ENCODE measurements at places on chromosomes 2 and 18.
A peak's percentile ranks its signal among the peaks of the same experiment; 100 is the strongest.

- no peak for ATAC-seq
Observed at GRCh38 chr18:56146565-56146964, 491.8 kb downstream of the TXNL1 start.

DNA sequence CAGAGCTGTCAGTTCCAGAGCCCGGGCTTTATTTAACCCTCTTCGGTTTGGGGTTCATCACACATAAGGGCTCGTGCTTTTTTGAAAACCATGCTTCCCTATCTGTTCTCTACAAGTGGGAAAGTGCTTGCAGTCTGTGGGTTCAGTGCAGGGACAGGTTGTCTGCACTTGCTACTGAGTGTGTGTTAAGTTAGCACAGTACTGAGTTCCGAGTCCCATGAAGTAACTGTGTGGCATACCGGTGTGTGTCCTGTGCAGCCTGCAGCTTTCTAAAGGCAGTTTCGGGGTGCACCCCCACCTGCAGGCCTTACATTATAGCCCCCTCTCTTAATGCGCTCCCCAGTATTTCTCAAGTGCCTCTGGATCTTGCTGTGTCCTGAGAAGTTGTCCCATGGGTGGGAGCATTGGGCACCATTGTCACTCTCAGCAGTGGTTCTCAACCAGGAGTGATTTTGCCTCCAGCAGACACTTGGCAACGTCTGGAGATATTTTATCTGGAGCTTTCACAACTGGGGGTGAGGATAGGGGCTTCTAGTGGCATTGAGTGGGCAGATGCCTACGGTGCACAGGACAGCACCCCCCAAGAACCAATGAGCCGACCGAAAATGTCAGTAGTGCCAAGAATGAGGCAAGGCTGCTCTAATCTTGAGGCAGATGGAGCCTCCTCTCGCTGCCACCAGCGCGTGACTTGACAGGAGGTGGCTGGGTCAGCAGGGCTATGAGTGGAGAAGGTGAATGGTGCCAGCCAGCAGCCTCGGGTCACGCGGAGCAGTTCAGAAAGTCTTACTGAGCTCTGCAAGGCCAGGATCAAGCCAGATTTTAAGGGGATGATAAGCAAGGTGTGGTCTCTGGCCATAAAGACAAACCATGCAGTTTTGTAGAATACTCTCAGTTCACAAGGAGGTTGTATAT, 152.2 kb downstream of the SMAD7 start:
- ATAC-seq = no peak

DNA sequence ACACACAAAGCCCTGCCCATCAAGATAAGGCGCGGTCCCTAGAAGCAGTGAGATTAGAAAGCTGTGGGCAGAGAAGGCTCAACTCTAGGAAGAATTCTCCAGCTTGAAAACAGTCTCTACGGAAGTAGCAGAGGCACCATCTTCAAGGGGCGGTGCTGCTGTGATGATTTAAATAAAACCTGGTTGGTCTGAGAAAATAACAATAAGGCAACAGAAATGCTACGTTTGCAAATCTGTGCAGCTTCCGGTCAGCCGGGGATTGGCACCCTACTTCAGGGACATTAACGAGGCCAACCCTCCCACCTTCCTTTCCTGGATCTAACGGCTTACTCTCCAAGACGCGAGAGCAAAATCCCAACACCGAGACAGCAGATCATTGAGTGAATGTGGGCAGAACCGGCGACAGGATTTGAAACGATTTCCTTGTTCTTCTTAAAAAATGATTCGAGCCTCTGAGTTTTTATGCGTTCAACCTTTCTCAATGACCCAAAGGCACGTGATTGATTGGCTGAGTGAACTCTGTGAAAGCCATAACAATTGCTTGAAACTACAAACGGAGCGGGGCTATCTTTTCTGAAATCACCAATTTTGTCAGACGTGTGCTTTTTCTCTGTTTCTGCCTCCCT, 93.7 kb upstream of the ZNF516 start:
- no peak for ATAC-seq

- peak; percentile 71 for ATAC-seq
Observed at GRCh38 chr2:98460573-98461497, 16.2 kb downstream of the INPP4A start.

GRCh38 chr2:50769406-50770181, 262.3 kb downstream of the NRXN1 start:
- ATAC-seq = no peak

DNA sequence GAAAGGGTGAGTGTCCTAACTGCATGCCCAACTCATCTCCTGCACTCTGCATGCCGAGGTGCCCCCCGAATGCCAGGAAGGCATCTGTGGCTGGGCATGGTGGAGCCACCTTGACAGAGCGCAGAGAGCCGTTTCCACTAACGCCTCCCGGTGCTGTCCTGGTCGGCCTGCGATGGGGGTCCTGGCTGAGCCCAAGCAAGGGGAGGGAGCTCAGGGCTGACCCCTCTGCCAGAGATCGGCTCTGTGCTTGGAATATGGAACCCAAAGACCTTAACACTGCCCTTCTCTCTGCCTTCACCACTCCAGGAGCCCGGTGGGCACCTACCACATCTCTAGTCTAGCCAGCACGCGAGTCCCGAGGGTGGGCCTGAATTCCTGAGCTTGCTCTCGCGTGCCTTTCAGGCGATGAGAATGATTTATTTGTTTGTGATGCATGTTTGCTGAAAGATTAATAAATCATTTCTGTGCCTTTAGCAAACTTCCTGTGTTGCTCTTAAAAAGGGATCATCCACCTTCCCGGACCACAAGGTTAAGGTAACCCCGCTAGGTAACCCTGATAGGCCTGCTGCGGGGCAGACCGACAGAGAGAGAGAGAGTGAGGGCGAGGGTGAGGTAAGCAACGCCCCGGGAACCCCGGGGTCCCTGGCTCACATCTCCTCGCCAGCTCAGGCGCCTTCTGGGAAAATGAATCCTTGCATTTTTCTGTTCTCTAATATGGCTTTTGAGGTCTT, 35.3 kb downstream of the PDIA6 start:
- ATAC-seq = no peak

GRCh38 chr2:74387346-74387745, 7.2 kb upstream of the DCTN1 start:
- ATAC-seq = peak; percentile 78

- ATAC-seq = no peak
Observed at GRCh38 chr2:106531676-106532214, 44.6 kb downstream of the CD8B2 start.

GRCh38 chr2:226673314-226673723, 126.3 kb downstream of the IRS1 start:
- no peak for ATAC-seq

- ATAC-seq = no peak
Observed at GRCh38 chr2:41314511-41315070, 733.2 kb upstream of the PKDCC start.

DNA sequence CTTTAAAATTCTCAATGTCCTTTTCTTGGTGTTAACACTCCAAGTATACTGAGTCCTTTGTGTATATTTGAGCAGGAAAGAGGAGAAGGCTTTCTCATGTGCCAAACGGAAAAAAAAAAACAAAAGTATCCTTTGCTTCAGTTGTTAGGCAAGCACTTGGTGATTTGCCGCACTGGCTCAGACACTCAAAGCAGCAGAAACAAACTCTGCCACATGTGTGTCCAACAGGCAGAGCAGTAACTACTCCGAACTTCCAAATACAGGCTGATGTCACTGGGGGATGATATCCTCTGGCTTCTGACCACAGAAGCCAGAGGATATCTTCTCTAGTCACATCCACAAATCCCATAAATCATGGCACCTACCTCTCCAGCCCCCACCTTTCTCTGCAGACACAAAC, 108.0 kb upstream of the SALL3 start:
- no peak for ATAC-seq

DNA sequence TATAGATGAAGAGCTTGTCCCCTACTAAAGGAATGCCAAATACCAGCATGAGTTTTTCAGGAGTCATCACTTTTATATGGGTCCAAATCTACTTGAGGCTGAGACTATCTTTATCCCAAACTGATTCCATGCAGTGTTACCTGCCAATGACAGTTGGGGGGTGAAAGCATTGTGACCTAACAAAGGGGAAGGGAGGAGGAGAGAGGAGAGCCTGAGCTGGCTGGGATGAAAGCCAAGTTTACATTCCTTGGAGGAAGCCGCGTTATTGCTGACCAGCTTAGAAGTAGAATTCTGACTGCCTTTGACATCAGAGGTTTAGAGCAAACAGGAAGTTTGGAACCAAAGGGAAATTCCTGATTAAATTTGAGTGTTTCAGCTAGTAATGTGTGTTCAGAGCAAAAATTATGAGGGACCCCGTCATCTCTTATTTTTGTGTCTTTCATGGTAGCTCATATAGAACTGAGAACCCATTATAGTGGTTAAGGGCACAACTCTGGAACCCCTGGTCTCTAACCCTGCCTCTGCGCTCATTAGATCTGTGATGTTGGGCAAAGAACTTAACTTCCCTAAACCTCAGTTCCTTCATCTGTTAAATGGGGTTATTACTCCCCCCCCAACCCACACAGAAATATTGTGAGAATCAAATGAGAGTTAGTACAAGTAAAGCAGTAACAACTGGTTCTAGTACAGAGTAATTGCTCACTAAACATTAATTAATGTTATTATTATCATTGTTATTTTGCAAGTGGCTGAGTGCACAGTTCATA, 199.3 kb upstream of the EPAS1 start:
- ATAC-seq = no peak

DNA sequence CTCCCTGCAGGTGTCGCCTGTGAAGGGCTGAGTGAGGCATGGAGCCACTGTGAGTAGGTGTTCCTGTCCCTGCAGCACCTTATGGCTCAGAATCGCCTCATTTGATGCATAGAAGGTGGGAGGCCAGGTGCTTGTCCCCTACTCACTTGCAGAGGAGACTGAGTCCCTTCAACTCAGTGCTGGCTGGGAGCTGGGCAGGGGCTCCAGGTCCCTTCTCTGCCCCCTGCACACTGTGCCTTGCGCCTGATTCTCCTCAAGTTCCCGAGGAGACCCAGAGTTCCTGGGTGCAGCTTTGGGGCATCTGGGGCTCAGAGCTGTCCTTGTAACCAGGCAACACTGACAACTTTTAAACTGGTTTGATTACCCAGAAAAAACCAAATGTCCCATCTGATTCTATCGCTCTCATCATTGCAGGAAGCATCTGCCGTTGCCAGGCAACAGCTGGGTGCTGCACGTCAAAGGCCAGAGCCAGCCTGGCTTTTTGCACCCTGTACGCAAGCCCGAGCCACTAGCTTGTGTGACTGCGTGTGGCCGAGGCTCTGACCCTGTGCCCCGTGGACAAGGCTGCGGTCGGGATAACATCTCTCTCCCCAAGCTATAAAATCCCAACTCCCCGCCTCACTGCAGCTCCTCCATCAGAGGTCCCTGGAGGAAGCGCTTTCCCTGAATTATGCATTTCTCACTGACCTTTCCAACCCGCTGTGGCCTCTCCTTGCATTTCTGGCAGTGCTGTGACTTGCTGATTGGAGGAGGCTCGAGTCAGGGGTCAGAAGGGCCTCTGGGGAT, 130.8 kb upstream of the HDAC4 start:
- ATAC-seq = no peak

- ATAC-seq = peak; percentile 97
Observed at GRCh38 chr2:121699421-121700333, 37.0 kb downstream of the NIFK start.

DNA sequence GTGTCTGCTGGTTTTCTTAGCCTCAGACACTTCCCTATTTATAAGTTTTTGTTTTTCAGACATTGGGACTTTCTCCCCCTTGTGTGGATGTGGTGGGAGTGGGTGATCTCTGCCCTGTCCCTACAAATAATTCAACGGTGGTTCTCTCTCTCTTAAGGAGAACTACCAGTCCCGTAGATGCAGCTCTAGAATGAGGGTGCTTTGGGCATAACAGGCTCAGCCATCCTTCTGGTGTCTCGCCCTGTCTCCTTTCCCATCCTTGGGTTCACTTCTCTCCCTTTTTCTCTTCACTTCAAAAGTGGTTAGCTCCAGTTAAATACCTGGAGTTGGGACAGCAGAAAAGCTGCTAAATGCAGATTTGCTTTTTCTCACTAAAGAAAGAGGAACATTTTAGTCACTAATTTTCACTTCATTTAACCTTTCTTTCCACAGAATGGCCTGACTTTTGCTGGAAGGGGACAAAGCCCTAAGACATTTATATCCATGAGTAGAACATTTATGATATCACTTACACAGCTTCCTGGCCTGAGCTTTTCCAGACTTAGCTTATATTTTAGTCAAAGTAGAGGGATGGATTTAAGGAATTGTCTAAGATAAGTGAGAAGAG, 121.2 kb upstream of the CXCR4 start:
- no peak for ATAC-seq

DNA sequence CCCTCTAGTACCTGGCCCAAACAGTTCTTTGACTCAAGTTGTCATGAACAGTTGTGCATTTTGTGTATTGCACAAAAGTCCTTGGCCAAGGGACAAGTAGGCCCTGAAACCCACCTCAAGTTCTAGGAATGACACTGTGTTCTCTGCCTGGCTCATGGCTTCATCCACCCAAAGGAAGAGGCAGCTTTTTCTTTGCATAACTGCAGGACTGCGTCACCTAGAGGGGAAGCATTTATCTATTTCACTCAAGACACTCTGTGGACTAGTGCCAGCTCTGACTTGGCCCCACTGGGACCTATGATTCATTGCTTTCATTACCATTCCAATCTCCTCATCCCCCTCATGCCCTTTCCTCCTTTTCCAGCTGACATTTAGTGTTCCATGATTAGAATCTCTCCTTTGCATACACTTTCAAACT, 119.3 kb upstream of the SIX2 start:
- ATAC-seq = no peak

DNA sequence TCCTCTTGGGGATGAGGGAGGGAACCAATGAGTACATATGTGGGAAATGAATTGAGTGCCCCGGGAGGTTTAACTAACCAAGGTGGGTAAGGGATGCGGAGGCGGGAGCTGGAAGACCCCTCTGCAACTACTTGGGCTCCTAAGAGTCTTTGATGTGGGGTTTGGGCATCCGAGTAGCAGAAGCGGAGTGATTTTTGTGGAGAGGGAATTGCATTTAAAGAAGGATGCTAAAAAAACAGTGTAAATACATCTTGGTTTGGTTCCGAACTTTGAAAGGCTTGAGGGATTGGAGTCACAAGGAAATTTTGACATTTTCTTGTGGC, 215.7 kb downstream of the MCFD2 start:
- ATAC-seq = no peak

Data from activated T-helper 17 cell treated with anti-CD3 and anti-CD28 coated beads, Interleukin-2, amount 50 U/mL, for 72 hours (primary cell).